ENCODE measurements at places on chromosomes 12 and 14. TPM values are rescaled to one million over a fixed set of nuclear protein-coding genes. Genes with fewer than 3 reads are reported as not detected.

DNA sequence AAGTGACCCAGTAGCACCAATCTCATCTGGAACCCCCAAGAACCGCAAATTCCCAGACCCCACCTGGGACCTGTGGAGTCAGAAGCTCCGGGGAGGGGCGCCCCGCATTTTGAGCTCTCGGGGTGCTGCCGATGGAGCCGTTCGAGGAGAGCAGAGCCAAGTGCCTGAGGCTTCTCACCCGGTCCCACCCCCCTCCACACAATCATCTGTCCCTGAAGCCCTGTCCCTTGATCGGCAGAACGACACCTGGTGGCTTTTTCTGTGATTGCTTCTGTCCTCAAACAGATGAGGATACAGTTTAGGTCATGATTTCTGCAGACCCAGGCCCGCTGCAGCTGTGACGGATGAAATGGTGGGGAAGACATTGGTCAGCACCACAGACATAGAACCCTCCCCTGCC lies 74.7 kb downstream of the NOC4L start:
- DNase-seq: no peak

GRCh38 chr14:106610691-106611090 lies 1084.3 kb downstream of the TMEM121 start:
- DNase-seq: no peak

- DNase-seq: no peak
Observed at GRCh38 chr12:11981121-11981733, 89.5 kb upstream of the BCL2L14 start.

- DNase-seq: no peak
Observed at GRCh38 chr12:65518771-65519170, 240.3 kb downstream of the MSRB3 start.

GRCh38 chr14:40452674-40453073 lies 1020.4 kb upstream of the FBXO33 start:
- DNase-seq: no peak

DNA sequence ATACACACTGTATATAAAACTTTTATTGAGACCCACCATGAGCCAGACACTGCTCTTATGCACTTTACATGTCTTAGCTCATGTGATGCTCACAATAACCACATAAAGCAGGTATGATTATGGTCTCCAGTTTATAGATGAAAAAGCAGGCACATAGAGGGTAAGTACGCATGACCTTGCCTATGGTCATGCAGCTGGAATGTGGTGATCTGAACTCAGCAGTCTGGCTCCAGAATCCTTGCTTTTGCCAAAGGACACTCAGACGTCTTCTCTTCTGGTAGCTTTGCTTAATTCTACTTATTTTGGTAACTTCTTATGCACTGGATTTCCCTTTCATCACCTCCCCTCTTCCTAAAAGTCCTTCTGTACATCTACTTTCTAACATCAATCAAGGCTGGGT lies 103.3 kb upstream of the CRY1 start:
- no peak for DNase-seq

DNA sequence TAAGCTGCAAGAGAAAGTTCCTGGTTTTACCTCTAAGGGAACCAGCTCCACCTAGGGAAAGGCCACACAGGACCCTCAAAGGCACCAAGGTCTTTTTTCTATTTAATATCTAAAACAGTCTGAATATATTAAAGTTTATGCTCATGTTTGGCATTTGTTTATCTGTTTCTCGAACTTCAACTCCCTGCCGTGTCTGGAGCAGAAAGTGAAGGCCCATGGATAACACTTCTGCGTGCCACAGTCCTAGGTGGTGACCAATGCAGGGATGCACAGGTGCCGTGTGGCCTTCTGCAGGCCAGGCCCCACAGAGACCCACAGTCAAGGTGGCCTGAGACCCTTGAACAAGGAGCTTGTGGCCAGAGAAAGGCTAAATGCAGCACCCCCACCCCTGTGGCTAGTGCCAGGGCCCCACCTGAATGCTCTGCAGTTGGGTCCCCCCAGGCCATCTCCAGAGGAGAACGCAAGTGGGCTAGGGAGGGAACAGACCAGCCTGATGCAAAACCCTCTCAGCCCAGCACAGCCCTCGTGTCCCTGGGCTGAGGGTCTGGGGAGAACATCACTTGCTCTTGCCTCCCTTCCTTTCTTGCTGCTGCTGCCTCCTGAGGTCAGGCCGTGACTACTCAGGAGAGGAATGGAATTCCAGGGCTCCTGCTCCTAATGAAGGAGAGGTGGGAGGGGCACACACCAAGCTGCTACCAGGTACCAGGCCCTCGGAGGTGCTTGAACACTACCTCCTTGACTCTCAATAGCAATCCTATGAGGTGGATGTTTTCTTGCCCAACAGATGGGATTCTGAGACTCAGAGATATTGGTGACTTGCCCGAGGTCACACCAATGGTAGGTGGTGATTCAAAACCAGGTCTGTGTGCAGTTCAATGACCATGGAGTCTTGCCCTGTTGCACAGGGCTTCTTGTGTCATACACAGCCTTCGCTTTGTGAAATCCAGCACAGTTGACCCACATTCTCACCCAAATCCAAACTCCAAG lies 45.4 kb downstream of the PSMA6 start:
- no peak for DNase-seq

- no peak for DNase-seq
Observed at GRCh38 chr12:639566-639965, 23.7 kb downstream of the NINJ2 start.

DNA sequence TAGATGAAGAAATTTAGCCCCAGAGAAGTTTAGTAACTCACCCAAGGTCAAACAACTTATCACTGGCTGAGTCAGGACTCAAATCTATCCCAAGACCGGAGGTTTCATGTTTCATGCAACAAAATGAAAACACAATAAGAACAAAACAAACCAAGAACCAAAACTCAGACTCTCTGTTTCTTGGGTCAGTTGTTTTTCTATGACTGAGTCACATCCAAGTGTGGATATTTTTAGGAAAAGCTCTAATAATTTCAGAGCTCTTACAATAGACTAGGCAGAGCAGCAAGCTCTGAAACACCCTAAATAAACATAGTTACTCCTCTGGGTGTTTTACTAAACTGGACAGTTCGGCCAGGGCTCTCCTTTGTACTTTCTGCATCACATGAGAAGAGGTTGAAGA lies 87.6 kb upstream of the PRB2 start:
- DNase-seq: no peak

The AQP2 gene
- total RNA-seq: not detected

The SLC38A4 gene
- total RNA-seq: not detected

The SPX gene
- 0.38 TPM for total RNA-seq

The DHH gene
- 0.93 TPM for total RNA-seq

The LTBP2 gene
- total RNA-seq: 31.6 TPM

The B4GALNT3 gene
- 0.13 TPM for total RNA-seq

The PLEK2 gene
- not detected for total RNA-seq

The SMOC1 gene
- 1.3 TPM for total RNA-seq

Data from omental fat pad (tissue), 4 donors.